Uterus (tissue), 4 donors: ENCODE measurements at places on chromosomes 16 and 17. TPM values are rescaled to one million over a fixed set of nuclear protein-coding genes. Genes with fewer than 3 reads are reported as not detected.

Gene GAS7
- total RNA-seq, result 95.9 TPM

DNA sequence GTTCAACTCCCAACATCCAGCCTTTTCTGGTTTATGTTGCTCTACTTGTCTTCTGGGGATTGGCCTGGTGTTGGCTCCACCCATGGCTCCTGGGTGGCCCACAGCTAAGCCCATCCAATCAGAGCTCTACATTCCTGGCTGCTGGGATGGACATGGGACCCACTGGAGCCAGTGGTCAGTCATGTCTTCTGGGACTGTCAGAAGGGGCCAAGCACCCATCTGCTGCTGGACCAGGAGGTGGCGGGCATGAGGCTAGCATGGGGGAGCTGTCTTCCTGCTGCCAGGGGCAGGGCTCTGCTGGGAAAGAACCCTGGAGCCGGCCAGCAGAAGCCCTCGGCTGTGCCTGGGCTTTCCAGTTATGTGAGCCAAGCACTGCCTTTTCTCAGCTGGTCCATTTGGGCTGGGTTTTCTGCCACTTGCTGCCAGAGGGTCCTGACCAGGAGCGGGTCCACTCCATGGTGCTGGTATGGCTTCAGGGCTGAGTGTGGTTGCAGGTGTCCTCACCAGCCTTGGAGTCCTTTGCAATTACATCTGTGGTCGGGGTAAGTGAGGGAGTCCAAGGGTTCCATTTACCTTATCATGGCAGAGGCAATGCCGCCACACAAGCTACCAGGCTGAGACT lies 17.4 kb upstream of the ZNF469 start:
- DNase-seq, result no peak

DNA sequence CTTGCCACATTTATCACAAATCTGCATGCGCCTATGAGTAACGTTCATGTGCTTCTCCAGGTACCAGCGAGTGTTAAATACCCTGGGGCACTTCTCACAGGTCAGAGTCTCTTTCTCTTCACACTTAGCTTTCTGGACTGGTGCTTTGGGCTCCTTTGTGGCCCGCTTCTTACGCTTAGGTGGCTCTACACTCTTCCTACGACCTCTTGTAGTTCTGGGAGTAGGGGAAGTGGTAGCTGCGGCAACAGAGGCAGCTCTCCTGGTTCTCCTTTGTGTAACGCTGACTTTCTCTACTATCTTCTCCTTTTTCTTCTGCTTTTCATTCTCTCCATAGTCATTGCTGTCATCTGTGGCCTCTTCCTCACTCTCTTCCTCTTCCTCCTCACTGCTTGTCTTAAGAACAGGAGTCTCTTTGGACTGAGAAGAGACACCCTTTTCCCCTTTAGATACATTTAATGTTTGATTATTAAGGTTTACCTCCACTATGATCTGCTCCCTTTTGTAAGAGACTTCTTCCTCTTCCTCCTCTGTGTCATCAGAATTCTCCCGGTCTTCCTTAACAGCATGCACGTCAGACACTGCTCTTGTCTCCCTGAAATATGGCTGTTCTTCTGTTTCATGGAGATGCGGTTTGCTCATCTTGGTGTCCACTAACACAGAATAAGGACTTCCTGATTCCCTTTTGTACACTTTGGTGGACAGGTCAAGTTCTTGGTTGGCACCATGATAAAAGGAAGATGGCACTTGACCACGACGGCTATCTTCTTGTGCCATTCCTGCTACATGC lies 45.0 kb downstream of the ZNF652 start:
- no peak for DNase-seq

DNA sequence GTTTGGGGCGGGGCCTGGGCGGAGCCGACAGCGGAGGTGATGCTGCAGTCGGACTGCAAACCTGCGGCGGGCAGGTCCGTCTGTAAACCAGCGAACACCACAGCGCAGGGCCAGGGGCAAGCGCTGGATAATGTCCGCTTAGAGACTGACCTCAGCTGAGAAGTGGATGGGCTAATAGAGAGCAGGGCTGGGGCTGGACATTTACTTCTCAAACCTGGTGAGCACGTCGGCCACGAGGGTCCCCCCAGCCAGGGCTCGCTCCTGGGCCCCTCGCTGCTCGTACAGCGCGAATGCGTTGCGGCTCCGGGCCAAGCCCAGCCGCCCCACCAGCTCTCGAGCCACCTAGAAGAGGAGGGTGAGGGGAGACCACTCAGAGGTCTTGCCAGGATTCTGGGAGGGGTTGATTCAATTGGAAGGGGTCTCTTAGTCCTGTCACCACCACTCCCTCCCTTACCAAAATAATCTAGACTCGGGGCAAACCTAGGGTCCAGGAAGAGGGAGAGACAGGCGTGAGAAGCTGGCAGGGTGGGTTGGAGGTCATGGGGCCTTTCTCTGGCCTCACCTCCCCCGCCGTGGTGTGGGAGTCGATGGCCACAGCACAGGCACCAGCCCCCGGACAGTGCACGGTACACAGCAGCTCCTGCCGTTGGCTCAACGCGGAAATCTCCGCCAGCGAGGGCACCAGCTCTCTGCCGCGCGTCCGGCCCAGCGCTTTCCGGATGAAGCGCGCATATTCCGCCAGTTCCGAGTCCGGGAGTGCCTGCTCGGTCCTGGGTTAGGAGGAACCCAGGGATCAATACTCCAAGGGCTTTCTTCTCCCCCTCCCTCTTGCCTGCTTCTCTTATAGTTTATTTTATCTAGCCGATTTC lies 5.8 kb downstream of the PLEKHH3 start:
- peak; percentile 20 for DNase-seq

DNA sequence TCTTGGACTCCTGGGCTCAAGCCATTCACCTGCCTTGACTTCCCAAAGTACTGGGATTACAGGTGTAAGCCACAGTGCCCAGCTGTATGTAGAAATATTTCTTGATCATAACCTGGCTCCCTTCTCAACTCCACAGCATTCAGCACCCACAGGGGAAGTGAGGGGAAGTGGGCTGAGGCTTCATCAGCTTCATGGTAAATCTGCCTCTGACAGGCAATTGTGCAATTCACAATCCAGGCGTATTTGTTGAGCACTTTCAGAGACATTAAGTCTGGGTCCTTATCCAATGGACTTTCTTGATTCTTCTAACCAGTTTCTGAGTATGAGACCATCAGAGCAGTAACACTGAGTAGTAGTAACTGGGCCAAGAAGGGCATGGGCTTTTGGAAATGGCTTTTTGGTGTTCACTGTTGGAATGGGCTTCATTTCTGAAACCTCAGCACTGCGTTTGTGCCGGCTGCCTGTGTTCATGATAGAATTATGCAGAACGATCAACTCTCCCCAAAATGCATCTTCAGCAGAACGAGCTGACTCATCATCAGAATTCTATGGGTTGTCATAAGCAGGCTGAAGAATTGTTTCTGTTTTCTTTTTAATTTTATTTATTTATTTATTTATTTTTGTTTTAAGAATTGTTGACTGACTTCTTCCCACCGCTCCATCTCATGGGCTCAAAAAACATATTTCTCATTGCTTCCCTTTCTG lies 28.9 kb downstream of the FAM20A start:
- no peak for DNase-seq

DNA sequence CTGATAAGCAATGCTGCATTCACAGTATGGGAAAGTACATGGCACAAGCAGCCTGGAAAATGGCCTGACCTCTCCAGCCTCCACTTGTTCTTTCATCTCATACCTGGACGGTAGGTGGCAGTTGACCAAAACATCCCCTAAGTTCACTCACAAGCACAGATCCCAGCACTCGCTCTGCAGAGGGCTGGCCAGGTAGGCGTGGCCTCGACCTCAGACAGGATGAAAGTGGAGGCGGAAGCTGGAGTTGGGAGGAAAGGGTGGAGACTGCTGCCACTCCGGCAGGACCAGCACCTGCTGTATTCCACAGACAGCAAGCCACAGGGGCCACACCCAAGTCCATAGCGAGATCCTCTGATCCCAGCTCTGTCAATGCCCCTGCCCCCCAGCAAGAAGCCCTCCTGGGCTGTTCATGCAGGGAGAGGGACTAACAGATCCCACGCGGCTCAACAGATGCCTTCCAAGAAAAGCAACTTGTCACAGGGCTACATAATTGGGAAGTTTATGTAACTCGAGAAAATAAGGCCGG lies 31.3 kb downstream of the ZCCHC14 start:
- peak; percentile 40 for DNase-seq

DNA sequence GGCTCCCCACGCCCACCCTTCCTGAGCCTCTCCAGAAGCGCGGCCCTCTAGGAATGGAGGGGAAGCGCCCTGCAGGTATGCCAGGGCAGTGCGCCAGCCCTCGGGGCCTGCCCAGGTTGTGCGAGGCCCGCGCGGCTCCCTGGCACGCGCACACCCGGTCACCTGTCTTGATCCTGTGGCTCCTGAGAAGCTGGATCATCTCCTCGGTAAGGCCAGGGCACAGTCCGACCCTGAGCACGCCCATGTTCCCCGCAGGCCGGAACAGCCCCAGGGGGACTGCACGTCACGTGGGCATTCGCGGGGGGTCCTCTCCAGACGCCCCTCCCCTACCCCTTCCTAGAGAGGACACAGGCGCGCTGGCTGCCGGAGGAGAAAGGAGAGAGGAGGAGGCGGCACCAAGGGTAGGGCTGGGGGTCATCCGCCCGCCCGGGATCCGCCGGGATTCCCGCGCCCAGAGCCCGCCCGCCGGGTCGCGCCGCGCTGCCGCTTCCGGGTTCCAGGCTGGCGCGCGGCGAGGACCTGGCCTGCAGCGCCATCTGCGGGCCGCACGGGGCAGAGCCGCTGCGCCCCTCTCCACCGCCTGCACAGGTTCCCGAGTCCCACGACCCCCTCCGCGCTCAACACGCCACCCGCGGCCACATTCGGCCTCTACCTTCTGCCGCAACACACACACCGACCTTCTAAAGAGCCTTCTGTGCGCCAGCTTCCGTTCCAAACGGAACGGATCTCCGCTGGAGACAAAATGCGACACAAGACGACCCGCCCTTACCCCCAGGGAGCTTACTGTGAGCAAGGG lies at the start of gene RAD51D:
Gene RAD51D, minus strand, starts transcription at position 491 of the 796 bp plus-strand sequence. Its CDS starts 247 bp downstream, at position 244.
- DNase-seq, result peak; percentile 75
